Activated naive CD4-positive, alpha-beta T cell treated with anti-CD3 and anti-CD28 coated beads for 36 hours (primary cell): ENCODE measurements at places on chromosomes 16 and 17. TPM values are rescaled to one million over a fixed set of nuclear protein-coding genes. Genes with fewer than 3 reads are reported as not detected.

Gene FOXN1
- not detected for total RNA-seq

Gene CMTM2
- total RNA-seq = not detected

DNA sequence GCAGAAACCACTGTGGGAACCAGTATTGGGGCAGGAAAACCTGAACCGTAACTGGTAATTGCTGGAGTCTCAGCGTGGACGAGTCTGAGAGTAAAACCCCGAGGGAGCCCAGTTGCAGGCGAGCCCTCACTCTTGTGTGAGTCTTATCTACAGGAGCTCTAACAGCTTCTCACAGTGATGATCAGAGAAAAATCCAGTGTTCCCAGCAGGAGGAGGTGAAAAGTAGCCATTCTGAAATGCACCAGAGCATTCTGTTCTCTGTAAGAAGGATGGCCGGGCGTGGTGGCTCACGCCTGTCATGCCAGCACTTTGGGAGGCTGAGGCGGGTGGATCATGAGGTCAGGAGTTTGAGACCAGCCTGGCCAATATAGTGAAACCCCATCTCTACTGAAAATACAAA lies 161.2 kb downstream of the COPRS start:
- H3K36me3 ChIP-seq = no peaks in the 10 kb centered on the region
- peaks cover 10% of the 10 kb centered on the region for H3K27me3 ChIP-seq
- H3K4me3 ChIP-seq = no peak overlapping the region
- no peaks in the 10 kb centered on the region for H3K4me1 ChIP-seq

DNA sequence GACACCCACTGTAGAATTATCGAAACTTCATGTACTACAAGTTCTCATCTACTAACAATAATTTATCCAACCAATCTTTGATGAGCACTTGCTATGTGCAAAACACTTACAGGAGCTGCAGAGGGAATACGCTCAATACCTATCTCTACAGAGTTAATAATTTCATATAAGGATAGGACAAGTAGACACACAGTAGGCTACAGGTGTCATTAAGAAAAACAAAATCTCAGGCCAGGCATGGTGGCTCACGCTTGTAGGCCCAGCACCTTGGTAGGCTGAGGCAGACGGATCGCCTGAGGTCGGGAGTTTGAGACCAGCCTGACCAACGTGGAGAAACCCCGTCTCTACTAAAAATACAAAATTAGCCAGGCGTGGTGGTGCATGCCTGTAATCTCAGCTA lies 91.3 kb upstream of the PLEKHM1 start:
- peaks cover 2% of the 10 kb centered on the region for H3K27me3 ChIP-seq
- no peak overlapping the region for H3K27ac ChIP-seq
- H3K36me3 ChIP-seq = peaks cover 10% of the 10 kb centered on the region
- H3K4me3 ChIP-seq = no peak overlapping the region
- peaks cover 53% of the 10 kb centered on the region for H3K4me1 ChIP-seq
